ENCODE measurements at places on chromosomes 1 and 21.

DNA sequence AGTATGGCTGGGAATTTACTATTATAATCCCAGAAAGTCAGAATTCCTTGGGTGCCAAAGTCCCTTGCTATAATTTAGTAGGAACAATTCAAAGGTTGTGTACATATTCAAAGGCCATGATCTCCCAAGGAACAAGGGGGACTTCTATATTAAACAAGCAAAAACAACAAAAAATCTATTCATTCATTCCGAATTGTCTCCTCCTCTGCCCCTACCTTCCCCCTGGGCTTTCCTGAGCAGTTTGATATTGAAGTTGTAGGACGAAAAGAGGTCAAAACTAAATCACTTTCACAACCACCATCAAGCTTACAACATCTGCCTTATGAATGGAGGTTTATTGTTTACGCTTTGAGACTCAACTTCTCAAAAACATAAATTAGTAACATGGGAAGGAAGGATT lies 35.3 kb upstream of the SOD1 start:
- DNase-seq: no peak

GRCh38 chr1:238778113-238778512 lies 608.3 kb upstream of the CHRM3 start:
- DNase-seq: no peak

DNA sequence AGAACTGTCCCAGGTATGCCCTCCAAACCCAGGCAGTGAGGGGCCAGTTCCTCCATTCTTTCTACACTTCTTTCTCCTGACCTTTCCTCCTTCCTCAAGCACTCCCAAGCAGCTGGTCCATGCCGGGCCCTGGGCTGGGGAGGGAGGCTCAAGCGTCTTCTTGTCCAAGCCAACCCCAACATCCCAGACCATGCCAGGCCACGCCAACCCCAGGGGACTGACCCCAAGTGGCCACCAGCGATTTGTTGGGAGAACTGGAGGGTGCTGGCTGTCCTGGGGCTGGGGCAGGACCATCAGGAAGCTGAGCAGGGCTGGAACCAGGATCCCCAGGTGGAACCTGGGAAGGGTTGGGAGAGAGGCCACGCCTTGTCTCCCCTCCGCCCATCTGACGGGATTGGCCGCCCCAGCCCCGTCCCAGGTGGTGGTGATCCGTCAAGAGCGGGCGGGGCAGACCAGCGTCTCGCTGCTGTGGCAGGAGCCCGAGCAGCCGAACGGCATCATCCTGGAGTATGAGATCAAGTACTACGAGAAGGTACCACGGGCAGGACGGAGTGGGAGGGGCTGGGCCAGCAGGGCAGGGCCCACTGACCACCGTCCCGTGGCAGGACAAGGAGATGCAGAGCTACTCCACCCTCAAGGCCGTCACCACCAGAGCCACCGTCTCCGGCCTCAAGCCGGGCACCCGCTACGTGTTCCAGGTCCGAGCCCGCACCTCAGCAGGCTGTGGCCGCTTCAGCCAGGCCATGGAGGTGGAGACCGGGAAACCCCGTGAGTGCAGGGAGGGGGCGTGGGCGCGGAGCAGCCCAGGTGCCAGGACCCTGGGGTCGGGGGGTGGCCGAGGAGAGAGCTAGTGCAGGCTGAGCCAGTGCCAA lies 29.9 kb downstream of the EPHA8 start:
- DNase-seq: no peak

- no peak for DNase-seq
These were observed at the start of gene PLA2G4A for GRCh38 chr1:186828611-186829454. PLA2G4A (plus strand) TSS chr1:186828949; CDS start chr1:186854355, 25,406 bp downstream.

GRCh38 chr21:15667819-15668218 lies 62.0 kb upstream of the USP25 start:
- DNase-seq: no peak

DNA sequence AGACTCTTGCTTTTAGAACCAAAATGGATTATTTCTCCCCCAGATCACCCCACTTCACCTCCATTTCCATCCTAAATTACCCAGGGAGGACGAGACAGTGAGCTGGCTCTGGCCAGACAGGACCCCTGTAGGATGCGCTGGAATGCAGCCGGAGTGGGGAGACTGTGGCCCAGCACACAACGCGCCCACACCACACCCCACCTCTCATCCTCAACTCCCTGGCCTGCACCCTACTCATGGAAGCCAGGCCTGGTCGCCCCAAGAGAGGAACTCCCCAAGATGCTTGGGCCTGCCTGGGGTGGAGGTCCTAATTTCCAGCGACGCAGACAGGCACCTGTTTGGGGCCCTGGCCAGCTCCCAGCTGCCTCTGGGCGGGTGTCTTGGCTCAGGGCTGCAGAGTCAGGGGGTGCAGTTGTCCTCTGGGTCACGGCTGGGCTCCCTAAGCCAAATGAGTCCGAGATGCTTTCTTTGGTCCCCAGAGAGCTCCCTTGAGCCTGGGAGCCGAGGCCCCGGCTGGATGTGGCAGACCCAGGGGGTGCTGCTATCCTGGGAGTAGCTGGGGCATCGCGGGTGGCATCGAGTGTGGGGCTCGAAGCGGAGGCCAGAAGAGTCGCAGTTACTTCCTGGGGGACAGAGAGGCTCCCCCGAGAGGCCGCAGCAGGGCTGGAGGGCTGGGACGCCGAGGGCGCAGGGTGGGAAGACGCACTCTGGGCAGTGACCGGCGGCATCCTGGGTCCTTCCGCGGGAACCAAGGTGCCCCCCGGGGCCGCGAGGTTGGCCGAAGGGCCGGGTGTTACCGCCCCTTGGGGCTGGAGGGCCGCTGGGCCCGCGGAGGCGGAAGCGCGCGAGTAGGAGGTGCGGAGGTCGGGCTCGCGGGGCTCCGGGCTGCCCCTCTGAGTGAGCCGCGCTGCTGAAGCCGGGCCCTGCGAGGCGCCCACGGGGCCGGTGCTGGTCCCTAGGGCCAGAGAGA lies 10.4 kb downstream of the CLEC20A start:
- DNase-seq: no peak

- DNase-seq: no peak
These were observed 6.3 kb upstream of the RBBP5 start for GRCh38 chr1:205128050-205128449.

DNA sequence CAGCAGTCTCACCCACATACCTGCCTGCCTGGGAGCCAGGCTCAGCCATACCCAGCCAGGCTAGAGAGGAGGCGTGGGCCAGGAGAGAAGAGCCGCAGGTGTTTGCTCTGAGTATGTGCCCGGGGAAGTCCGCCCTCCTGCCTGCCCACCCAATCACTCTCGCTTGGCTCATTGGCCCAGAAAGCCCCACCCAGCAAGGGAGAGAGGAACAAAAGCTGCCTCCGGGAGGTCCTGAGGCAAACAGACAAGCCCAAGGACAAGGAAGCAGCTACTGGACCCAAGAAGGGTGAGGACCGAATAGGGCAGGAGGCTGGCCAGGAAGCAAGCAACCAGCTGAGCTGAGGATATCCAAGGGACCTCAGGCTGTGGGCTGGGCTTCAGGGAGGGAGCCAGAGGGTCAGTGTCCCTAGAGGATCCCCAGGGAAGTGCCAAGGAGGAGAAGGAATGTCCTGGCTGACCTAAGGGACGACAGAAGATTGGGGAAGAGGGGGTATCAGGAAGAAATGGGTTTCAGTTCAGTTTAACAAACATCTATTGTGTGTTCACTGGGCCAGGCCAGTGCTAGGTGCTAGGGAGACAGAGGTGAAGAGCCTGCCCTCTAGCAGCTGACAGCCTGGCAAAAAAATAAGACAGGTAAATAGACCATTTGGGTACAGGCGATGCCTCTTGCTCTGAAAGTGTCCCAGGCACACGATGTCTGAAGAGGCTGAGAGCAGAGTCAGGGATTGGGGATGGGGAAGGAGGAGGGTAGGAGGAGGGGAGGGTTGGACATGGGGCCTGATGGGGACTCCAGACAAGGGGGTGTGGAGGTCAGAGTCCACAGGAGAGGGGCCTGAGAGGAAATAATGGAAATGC lies at the start of gene GJB4:
GJB4 (plus strand) TSS at position 238 of the 855 bp plus-strand sequence. CDS start 1,515 bp downstream, outside the sequence.
- DNase-seq: no peak

- DNase-seq: no peak
These were observed 70.0 kb downstream of the TRABD2B start for GRCh38 chr1:47927165-47927564.

- no peak for DNase-seq
These were observed 17.7 kb upstream of the SUMO3 start for GRCh38 chr21:44835647-44835973.

DNA sequence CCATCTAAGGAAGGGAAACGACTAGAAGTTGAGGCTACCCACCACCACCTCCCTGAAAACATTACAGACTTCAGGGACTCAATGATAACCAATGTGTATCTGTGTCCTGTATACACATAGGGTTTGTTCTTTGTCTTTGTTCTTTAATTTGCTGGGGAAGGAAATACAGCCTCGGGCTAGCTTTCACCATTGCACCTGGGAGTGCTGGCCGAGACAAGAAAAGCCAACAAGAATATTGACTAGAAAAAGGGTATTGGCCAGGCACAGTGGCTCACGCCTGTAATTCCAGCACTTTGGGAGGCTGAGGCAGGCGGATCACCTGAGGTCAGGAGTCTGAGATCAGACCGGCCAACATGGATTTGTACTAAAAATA lies 50.4 kb downstream of the MDM4 start:
- no peak for DNase-seq

DNA sequence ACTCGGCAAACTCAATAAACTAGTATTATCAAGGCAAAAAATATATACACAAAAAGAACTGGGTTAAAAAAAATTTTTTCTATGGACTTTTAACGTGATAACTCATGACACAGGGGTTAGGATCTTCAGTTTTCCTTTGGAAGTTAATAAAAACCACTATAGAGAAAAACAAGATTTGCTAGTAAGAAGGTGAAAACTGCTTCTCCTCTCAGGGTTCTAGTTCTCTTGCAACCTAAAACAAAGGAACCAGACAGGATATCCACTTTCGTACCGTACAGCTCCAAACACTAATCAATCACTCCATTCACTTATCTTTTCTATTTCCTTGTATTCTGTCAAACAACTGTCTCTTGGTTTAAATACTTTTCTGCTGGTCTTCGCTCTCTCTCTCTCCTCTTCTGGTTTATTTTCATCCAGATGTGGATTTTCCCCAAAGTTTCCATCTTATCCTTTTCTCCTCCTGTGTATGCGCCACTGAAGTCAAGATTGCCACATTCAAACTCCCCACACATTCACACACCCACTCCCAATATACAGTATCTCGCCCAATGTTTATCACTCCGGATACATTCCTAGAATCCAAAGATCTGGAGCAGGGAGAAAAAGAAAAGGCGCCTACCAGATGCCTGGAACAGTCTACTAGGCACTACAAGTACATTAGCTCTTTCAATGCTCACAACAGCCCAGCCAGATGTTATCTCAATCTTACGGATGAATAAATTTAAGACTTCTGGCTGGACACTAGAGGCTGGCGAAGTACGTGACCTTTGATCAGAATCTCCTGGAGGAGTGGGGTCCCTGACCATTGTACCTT lies 775 bp upstream of the PRPF38B start:
- no peak for DNase-seq

- DNase-seq: no peak
These were observed 587.2 kb upstream of the ZRANB2 start for GRCh38 chr1:71668065-71668464.

- no peak for DNase-seq
These were observed 40.3 kb upstream of the RUNX3 start for GRCh38 chr1:24970399-24970753.

- no peak for DNase-seq
These were observed 65.5 kb downstream of the SCCPDH start for GRCh38 chr1:246789454-246790339.

DNA sequence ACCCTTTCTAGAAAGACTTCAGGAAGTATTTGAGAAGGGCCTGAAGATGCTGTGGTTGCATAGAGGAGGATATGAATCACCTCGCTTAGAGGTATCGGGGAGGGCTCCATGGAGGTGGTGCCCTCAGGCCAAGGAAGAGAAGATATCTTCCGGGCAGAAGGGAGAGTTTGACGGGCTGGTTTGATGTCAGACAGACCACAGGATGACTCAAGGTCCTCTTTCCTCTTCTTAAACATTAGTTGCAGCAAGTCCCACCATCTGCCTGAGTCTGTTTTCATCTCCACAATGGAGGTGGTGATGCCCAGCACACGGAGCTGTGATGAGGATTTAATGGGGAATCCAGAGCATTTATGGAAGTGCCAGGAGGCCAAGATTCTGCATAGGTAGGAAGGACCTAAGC lies 25.1 kb upstream of the RUNX3 start:
- peak; percentile 87 for DNase-seq

- DNase-seq: no peak
These were observed 15.6 kb upstream of the TACSTD2 start for GRCh38 chr1:58592522-58593134.

DNA sequence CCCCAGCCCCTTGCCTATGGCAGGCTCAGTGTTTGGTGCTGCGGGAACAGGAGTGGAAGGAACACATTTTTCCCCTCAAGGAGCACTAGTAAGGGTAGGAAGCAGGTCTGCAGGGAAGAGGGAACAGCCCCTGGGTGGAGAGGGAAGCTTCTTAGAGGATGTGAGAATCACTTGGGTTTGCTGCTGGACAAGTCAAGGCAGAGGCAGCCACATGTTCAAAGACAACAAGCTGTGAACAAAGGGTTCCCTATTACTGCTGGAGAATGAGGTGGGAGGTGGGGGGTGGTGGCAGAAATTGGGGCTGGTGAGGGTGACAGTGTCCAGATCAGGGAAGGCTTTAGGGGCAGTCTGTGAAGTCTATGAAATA lies 24.8 kb upstream of the CITED4 start:
- DNase-seq: no peak

- peak; percentile 42 for DNase-seq
These were observed 25.0 kb downstream of the RLF start for GRCh38 chr1:40185951-40186864.

GRCh38 chr1:168498159-168498631 lies 45.6 kb downstream of the XCL2 start:
- no peak for DNase-seq

GRCh38 chr1:168466714-168467131 lies 77.1 kb downstream of the XCL2 start:
- no peak for DNase-seq

GRCh38 chr1:20035114-20035513 lies 34.9 kb upstream of the PLA2G5 start:
- DNase-seq: no peak

DNA sequence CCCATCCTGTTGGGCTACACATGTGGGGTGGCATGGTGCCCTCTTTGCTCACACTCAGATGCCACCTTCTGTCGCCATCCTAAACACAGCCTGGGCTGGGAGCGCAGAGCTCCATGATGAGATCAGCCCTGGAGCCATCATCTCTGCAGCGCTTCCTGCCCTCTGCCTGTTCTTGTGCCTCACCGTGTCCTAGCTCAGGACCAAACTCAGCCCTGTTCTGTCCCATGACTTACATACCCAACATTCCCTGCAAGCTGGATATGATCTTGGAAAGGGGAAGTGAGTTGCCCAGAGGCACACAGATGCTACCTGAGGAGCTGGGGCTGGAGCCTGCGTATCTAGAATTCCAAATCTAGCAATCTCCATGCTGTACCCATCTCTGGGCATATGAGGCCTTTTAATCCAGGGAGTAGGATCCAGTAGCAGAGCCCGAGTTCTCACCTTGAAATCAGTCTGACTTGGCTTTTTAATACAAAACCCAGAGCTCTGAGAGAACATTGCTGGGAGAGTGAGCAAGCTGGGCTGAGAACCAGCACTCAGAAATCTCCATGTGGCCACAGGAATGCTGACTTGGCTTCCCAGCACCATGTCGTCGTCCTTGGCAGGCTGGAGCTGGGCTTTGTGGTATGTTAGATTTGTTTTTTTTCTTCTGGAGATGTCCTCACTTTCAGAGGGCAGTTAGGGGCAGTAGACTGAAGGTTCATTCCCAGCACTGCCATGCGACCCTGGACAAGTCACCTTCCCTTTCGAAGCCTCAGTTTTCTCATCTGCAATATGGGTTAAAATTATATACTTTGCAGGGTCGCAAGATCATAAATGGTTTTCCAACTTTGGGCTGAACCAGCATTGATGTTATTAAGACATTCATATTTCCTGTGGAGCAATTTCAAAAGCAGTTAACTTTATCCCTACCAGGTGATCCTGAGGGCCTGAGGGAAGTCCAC lies 2.6 kb downstream of the ALPL start:
- DNase-seq: no peak
